ENCODE measurements at places on chromosomes 1 and 21.
A peak's percentile ranks its signal among the peaks of the same experiment; 100 is the strongest.

DNA sequence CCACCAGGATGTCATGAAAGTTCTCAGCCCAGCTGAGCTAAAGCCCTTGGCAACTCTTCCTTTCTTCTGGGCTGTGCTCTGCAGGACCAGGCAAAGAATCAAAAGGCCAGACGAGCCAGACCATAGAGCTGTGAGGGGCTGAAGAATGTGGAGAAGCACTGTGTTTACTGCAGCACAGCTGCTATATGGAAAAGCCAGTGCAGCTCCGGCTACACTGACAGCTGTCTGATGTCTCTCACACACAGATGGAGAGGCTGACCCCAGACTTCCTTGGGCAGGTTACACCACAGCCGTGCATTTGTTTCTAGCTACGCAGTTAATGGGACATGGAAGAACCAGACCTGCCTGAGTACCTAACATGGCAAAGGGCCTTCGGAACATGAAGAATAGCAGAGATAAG is 40.3 kb downstream of the CD247 start:
- DNase-seq, result no peak

GRCh38 chr1:83100133-83100532 is 898.8 kb downstream of the TTLL7 start:
- DNase-seq, result no peak

- DNase-seq, result no peak
These were observed 326.8 kb downstream of the PTPRU start for GRCh38 chr1:29563092-29563491.

- no peak for DNase-seq
These were observed 45.9 kb upstream of the TNFSF4 start for GRCh38 chr1:173253046-173253445.

DNA sequence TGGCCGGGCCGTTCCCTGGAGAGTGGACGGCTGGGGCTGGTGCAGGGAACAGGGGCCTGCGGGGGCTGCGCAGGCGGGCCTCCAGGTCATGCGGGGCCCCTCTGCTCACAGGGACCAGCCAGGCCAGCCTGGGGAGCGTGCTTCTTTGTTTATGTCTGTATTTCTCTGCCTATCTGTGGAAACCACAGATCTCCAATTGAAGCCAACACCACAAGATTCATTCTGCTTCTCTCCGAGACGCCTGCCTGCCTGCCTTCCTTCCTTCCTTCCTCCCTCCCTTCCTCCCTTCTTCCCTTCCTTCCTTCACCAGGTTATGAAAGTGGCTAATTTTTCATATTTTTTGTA is 39.9 kb upstream of the HMGN1 start:
- DNase-seq, result no peak

GRCh38 chr1:171664976-171665375 is 12.5 kb upstream of the MYOC start:
- no peak for DNase-seq

- DNase-seq, result no peak
These were observed 318.1 kb downstream of the CAMTA1 start for GRCh38 chr1:7103361-7103782.

GRCh38 chr1:207742850-207743555 is 8.9 kb upstream of the CD46 start:
- no peak for DNase-seq

DNA sequence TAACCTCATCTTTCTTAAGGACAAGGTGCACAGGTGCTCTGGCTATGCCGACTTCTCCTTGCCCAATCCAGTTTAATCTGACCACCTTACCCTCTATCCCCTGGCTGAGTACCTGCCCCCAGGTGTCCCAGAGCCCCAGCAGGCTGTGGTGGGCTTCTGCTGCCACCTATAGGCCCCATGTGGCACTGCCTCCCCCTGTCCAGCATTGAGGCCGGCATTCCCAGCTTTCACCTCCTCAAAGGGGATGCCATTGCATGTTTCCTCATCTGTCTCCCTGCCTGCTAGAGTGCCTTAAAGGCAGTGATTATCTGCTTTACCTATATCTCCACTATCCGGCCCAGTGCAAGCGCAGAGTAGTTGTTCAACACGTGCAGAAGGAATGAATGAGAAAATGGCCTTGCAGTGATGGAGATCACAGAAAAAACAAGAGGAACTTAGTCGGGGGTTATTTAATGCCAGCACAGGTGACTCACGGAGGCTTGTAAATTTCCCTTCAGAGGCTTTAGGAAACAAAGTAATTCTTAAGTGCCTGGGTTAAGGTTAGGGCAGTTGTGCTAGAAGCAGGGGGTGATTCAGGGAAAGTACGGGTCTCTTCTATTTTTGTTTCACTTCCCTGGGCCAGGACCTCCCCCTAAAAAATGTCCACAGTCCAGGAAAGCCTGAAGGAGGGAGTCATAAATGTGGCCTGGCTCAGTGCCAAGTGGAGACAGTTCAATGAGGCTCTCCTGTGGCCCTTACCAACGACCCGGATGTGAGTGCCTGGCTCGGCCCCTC is 131.8 kb upstream of the NGF start:
- no peak for DNase-seq

GRCh38 chr1:166884040-166884642 is 8.1 kb upstream of the TADA1 start:
- peak; percentile 20 for DNase-seq

GRCh38 chr1:243471754-243472745 is 216.2 kb downstream of the SDCCAG8 start:
- DNase-seq, result no peak

DNA sequence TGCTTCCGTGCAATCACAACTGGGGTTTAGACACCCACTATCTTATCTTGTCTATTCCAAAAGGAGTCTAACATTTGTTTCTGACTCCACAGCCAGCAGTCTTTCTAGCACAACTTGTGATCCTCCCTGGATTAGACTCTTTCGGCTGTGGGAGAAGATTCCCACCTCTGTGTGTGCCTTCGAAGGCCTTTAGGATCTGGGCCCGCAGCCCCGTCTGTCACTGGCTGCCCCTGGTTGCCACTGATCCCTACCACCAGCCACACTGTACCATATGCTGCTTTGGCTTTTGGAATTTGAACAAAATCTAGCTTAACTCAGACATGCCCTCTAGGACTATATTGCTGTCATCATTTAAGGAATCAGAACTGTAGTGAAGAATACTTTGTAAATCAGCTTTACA is 18.0 kb downstream of the NTPCR start:
- DNase-seq, result no peak

- DNase-seq, result no peak
These were observed 105.9 kb downstream of the DTL start for GRCh38 chr1:212141404-212141803.

- DNase-seq, result no peak
These were observed 36.4 kb upstream of the JAK1 start for GRCh38 chr1:65002508-65003315.

- DNase-seq, result no peak
These were observed 400.0 kb upstream of the TMPRSS15 start for GRCh38 chr21:18803624-18804023.

DNA sequence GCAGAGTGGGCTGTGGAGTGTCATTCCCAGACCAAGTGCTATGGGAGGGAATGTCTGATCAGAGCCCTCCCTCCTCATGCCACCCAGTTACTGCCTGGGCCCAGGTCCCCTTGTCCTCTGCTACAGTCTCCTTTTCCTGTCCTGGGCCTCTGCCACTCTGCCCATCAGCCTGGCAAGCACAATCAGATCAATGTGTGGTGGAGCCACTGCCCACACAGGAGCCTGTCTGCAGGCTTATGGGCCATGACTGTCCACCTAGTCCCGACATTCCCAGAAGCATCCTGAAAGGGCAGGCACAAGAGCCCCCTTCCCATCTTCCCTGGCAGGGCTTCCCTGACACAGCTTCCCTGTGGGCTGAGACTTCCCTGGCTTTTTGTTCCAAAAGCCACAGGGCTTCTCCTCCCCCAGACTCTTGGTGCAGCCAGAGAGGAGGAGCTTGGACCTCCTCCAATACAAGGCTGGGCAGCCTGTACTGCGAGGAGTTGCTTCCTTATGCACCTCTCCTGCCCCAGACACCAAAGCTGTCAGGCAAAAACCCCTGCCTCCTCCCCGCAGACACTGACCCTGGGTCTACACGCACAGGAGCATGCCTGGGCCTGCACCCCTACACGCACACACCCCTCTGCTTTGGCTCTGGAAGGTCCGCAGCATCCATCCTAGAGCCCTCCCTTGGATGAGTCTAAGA is 29.2 kb upstream of the CNTN2 start:
- DNase-seq, result peak; percentile 70

DNA sequence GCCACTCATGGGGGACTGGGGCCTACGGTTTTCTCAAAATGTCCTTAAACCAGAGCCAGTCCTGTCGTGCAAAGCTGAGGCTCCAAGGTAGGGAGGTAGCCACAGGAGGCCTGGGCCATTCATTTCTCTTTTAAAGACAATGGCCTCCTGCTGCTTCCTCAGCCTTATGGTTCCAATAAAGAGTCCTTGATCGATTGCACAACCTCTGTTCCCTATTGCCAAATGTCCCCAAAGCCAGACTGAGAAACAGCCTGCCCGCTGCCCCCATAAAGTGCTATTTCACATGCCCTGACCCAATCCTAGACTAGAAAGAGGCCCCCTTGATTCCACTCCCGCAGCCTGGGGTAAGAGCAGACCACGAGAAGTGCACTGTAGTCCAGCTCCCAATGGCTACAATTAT is 166.7 kb downstream of the CLIC6 start:
- no peak for DNase-seq

DNA sequence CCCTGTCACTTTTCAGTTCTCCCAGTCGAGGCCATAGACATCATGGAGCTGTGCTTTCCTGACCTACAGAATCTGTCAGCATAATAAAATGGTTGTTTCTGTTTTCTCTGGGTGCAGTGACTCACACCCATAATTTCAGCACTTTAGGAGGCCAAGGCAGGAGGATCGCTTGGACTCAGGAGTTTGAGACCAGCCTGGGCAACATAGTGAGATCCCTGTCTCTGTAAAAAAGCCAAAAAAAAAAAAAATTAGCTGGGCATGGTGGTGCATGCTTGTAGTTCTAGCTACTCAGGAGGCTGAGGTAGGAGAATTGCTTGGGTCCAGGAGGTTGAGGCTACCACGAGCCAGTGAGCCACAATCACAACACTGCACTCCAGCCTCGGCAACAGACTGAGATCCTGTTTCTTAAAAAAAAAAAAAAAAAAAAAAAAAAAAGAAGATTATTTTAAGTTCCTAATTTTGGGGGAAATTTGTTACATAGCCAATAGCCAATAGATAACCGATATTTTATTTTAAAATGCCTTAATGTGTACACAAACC is 196.2 kb downstream of the ADSS2 start:
- DNase-seq, result no peak

- no peak for DNase-seq
These were observed 284.6 kb downstream of the DNM3 start for GRCh38 chr1:172125812-172126430.

- no peak for DNase-seq
These were observed 98.0 kb upstream of the DUSP10 start for GRCh38 chr1:221839782-221840395.

DNA sequence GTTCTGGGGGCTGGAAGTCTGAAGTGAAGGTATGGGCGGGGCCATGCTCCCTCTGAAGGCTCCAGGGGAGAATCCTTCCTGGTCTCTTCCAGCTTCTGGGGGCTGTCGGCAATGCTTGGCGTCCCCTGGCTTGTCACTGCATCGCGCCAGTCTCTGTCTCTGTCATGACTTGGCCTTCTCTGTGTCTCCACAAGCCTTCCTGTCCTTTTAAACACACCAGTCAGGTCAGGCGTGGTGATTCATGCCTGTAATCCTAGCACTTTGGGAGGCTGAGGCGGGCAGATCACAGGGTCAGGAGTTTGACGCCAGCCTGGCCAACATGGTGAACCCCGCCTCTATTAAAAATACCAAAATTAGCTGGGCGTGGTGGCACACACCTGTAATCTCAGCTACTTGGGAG is 125.3 kb downstream of the ACTL8 start:
- no peak for DNase-seq

GRCh38 chr1:98662356-98662670 is 792 bp downstream of the SNX7 start:
- no peak for DNase-seq

- DNase-seq, result no peak
These were observed 43.0 kb downstream of the SNX7 start for GRCh38 chr1:98704474-98704873.

- DNase-seq, result no peak
These were observed 52.7 kb downstream of the AGBL4 start for GRCh38 chr1:49971088-49971487.

- no peak for DNase-seq
These were observed 35.8 kb upstream of the PLXNA2 start for GRCh38 chr1:208279826-208280588.

DNA sequence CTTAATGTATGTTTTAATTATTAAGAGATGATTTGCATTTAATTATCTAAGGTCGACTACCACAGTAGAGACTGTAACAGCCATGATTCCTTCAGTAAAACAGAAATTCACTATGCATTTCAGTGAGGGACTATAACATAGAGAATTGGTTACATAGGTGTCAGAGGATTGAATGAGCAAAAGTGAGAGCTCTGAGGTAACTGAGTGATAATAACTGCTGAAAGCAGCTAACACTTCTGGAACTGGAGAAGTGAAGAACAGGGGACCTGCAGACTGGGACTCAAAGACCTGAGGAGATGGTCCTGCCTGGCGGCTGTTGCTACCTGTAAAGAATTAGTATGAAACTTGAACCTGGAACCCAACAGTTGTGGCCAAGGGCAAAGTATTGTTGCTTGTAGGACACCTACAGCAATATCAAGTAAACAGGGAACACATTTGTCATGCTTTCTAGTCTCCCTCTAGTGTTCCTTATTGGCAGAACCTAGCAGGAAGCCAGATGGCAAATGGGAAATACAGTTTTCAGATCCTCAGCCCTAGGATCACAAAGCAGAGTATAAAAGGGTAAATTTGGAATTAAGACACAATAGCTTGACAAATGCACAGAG is 110.6 kb downstream of the HS2ST1 start:
- peak; percentile 38 for DNase-seq

DNA sequence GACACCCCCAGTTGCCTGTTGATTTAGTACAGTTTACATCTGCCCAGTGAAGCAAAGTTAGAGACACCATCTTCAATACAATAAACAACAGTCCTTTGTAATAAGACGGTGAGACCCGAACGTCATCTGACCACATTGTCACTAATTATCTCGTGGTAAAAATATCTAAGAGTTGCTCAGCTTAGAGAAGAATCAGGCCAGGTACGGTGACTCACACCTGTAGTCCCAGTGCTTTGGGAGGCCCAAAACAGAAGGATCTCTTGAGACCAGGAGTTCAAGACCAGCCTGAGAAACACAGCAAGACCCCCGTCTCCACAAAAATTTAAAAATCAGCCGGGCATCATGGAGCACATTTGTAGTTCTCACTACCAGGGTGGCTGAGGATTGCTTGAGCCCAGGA is 53.5 kb downstream of the CD34 start:
- no peak for DNase-seq

DNA sequence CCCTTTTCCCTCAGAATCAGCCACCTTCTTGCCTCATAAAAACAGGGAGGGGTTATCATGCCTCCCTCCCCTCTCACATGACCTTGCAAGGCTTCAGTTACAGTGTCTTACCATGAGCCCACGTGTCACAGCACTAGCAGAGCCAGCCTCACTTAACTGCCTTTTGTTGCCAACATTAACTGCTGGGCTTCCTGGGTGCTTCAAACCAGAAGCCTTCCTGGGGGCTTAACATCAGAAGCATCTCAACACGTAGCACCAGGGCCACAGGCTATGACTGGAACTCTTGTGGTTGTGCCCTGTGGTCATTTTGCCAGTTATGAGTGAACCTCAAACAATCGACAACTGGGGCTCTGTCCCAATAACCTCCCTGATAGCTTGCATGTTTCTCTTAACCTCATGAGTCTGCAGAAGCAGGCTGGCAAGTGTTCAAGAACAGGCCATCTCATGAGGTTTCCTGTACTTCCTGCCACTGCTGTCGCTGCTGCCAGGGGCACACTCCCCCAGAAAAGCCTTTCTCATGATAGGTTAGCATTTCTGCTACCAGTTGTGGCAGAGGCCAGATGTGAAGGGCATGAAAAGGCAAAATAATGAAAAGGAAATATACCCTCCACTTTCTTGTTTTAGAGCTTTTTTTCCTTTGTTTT is 132.2 kb downstream of the GLUL start:
- DNase-seq, result peak; percentile 33
